ENCODE measurements at places on chromosomes 11 and 22.

- DNase-seq, result peak; percentile 11
Observed at GRCh38 chr11:68838572-68838964, 3.1 kb downstream of the CPT1A start.

DNA sequence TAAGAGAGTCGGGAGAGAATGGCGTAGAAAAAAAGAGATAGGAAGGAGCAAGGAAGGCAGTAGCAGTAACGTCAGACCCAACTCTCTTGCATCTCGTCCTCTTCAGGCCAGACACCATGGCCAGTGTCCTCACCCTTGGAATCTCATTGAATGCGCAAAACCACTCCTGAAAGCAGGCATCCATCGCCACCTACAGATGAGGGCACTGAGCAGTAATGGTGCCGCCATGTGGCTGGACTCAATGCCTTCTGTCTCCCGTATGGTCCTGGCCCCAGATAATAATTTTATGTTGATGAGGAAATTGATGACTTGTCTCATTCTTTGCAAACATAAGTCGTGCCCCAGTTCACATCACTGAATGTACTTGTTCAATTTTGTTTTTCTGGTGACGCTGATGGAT is 17.8 kb upstream of the ALX4 start:
- DNase-seq, result no peak

DNA sequence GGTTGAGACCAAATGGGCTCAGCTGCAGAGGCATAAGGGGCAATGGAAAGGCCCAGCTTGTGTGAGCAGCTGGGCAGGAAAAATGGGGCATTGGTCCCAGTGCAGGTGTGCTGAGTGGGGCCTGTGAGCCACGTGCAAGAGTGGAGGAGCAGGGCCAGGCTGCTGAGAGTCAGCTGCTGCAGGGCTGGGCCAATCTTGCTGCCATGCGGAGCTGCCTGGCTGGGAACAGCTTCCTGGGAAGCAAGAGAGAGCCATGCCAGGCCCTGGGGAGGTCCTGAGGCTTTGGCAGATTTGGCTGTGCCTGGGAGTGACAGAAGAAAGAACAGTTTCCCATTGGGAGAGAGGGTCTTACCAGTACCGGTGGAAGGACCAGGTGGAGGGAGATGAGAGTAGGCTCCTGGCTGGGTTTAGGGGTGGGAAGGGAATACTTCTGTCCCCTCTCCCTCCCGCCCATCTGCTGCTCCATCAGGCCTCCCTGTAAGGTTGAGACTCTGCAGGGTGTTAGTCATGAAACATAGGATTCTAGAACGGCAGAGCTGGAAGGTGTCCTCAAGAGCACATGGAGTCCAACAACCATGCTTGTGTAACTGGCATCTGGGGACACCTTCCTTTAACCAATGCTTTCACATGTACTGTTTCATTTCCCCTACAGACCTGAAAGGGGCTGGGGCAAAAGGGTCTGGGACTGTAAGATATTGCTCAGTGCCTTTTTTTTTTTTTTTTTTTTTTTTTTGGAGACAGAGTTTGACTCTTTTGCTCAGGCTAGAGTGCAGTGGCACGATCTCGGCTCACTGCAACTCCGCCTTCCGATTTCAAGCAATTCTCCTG is 10.4 kb downstream of the SEPTIN3 start:
- no peak for DNase-seq

GRCh38 chr11:68854273-68854958 is 12.7 kb upstream of the CPT1A start:
- DNase-seq, result no peak

- DNase-seq, result no peak
Observed at GRCh38 chr11:95884802-95885201, 39.1 kb downstream of the MTMR2 start.

DNA sequence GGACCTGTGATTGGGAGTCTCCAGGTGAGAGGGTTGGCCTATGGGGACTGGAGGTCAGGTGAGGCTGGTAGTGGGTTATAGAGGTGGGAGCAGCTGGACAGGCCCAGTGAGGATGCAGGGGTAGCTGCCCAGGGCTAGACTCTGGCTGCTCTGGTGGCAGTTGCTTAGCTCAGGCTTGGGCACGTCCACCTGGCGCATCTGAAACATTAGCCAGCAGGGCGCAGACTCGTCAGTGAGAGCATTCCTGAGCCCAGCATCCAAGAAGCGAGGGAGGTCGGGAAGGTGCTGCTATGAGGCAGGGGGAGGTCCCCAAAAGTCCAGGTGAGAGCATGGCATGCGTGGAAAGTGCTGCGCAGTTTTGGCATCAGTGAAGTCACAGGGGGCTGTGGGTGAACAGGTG is 3.5 kb upstream of the GGT1 start:
- DNase-seq, result no peak

DNA sequence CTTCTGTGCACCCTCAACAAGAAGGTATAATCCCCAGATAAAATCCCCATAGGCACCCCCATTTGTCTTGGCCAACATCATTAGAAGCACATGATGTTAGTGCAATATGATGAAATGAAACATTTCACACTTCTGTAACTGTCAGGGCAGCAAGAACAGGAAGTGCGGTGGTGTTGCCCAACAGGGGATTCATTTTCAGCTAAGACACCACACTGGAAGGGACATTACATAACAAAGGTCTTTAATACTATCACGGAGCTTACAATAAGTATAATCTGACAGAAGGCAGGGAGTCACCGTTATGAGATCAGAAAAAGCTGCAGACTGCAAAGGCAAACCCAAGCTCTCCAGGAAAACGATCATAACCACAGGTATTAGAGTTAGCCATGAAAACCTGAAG is 2.0 kb downstream of the OR52W1 start:
- DNase-seq, result peak; percentile 91

DNA sequence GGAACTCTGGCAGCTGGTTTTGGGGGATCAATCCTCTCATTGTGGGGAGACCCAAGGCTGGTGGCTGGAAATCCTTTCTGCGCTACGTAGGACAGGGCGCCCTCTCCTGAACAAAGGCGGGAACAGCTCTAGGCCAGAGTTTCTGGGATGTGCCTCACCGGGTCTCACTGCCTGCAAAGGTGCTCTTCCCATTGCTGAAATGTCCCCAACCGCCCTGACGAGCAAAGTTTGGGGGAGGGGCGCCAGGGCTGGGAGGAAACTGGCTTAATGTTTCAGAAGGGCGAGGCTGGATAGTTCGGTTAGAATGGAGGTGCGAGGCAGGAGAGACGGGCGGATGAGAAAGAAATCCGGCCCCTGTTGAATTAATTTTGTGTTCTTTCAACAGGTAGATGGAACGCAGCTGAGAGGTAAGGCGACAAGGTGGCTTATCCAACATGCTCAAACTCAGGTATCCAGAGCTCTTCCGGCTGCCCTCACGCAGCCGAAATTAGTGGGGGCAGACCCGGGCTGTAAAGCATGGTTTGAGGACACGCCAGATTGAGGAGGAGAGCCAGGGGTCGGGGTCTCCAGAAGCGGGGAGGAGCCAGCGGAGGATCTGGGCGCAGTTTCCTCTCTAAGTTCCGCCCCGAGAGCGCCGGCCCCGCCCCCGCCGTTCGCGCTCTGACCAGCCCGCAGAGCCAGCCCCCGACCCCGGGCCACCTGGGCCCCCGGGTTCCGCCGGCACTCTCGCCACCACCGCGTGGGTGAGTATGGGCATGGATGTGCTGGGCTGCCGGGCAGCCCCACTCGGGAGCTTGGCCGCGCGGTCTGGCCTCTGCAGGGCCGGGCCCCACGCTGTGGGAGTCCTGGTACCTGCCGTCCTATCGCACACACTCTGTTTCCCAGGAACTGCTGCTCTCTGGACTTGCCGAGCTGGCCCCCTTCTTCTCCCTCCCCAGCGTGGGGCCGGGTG is at the start of gene PGAP2:
Gene PGAP2, plus strand, starts transcription at position 652 of the 952 bp plus-strand sequence. CDS start 2,700 bp downstream, outside the sequence.
- DNase-seq, result peak; percentile 15

DNA sequence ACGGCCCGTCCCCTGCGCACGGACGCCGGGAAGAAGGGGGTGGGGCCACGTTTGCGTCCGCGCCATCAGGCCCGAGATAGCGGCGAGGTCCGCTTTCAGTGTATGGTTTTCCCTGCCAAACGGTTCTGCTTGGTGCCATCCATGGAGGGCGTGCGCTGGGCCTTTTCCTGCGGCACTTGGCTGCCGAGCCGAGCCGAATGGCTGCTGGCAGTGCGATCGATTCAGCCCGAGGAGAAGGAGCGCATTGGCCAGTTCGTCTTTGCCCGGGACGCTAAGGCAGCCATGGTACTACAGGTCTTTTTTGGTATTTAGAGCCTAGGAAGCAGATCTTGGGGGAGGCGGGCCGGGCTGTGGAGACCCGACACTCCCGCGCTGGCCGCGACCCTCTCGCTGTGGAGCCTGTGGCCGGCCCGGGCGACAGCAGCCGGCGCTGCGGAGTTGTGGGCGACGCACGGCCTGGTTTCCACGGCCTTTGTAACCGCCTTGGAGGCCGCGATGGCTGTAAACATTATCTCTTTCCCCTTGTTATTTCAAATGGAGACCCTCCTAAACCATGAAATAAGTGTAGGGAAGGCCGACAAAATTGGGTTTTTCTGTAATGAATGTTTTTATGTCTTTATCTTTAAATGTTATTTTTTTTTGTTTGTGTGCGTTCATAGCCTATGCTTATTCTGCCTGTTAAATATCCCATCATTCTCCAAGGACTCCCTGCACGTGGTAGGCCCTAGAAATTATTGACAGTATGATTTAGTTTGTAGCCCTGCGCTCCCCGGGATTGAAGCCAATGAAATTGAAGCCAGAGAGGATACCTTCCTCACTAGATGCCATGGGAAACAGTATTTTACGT is at the start of gene AASDHPPT:
Gene AASDHPPT, plus strand, starts transcription at position 54 of the 847 bp plus-strand sequence. Its CDS starts 49 bp downstream, at position 103.
- DNase-seq, result peak; percentile 77

- DNase-seq, result no peak
Observed at GRCh38 chr11:120040151-120040840, 97.6 kb downstream of the TRIM29 start.

GRCh38 chr11:121321614-121322243 is 29.2 kb downstream of the SC5D start:
- peak; percentile 49 for DNase-seq

GRCh38 chr11:87259736-87260135 is 222.0 kb downstream of the TMEM135 start:
- no peak for DNase-seq

GRCh38 chr11:43830928-43831440 is 49.6 kb upstream of the ALKBH3 start:
- no peak for DNase-seq

Measured in GF-D8 (cell line).